ENCODE measurements at places on chromosomes 7 and 10. TPM values are rescaled to one million over a fixed set of nuclear protein-coding genes. Genes with fewer than 3 reads are reported as not detected.

The SLC18A2 gene
- 6.7 TPM for total RNA-seq

The SPDYE6 gene
- total RNA-seq = not detected

DNA sequence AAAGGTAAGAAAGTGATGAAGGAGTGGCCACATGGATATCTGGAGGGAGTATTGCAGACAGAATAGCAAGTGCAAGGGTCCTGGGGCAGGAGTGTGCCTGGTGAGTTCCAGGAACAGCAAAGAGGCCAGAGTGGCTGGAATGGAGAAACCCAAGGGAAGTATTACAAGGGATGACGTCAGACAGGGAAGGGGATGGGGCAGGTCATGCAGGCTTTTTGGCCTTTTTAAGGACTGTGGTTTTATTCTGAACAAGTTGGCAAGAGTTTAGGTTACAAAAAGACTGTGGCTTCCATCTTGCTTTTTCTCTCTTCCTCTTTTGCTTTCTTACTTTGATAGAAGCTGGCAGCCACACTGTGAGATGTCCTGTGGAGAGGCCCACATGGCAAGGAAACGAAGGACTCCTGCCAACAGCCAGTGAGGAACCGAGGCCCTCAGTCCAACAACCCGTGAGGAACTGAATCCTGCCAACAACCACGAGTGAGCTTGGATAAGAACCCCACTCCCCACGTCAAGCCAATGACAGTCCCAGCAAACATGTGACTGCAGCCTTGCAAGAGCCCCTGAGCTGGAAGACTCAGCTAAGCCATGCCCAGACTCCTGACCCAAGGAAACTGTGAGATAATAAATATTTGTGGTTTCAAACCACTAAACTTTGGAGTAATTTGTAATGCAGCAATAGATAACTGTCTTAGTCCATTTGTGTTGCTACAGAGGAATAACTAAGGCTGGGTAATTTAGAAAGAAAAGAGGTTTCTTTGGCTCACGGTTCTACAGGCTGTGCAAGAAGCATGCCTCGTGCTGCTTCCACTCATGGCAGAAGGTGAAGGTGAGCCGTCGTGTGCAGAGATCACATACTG is 19.8 kb upstream of the KDM7A start:
- DNase-seq = no peak

DNA sequence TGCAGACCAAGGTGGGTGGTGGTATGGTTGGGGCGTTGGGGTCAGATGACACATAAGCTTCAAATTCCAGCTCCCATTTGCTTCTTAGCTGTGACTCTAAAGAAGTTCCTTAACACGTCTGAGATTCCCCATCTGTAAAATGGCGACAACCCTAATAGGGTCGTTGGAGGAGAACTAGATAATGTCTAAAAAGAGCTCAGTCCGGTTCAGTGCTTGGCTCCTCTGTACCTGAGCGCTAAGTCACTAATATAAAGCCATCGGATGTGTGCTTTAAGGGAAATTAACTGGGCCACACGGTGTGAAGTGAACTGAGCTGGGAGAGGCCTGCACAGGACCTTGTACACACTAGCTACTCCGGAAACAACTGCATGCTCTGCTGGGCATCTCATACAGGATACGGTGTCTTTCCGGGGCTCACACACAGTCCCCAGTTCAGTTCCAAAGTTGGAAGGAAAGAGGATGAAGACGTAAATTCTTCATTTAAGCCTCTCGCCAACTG is 476 bp upstream of the ZFYVE27 start:
- DNase-seq = no peak

- DNase-seq = no peak
These were observed 77.5 kb upstream of the YAE1 start for GRCh38 chr7:39488467-39489393.

The TBX20 gene
- 0.26 TPM for total RNA-seq

GRCh38 chr7:156456032-156456431 is 184.5 kb upstream of the RNF32 start:
- no peak for DNase-seq

GRCh38 chr7:157405914-157406810 is 69.4 kb downstream of the DNAJB6 start:
- DNase-seq = no peak

- peak; percentile 78 for DNase-seq
These were observed 798 bp upstream of the AUTS2 start for GRCh38 chr7:69597278-69598076.

DNA sequence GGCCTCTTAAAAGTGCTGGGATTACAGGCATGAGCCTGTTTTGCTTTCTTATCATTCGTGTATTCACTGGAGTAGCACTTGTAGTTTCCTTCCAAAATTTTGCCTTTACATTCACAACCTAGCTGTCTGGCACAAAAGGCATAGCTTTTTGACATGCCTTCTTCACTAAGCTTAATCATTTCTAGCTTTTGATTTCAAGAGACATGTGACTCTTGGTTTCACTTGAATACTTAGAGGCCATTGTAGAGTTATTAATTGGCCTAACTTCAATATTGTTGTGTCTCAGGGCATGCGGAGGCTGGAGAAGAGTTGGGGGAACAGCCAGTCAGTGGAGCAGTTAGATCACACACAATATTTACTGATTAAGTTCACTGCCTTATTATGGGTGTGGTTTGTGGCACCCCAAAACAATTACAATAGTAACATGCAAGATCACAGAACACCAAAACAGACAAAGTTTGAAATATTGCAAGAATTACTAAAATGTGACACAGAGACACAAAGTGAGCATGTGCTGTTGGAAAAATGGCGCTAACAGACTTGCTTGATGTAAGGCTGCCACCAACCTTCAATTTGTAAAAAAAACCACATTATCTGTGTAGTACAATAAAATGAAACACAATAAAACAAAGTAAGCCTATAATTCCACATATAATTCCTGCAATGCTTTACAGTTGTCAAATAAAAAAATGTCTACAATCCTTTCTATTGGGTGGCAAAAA is 43.1 kb downstream of the BRAF start:
- no peak for DNase-seq

DNA sequence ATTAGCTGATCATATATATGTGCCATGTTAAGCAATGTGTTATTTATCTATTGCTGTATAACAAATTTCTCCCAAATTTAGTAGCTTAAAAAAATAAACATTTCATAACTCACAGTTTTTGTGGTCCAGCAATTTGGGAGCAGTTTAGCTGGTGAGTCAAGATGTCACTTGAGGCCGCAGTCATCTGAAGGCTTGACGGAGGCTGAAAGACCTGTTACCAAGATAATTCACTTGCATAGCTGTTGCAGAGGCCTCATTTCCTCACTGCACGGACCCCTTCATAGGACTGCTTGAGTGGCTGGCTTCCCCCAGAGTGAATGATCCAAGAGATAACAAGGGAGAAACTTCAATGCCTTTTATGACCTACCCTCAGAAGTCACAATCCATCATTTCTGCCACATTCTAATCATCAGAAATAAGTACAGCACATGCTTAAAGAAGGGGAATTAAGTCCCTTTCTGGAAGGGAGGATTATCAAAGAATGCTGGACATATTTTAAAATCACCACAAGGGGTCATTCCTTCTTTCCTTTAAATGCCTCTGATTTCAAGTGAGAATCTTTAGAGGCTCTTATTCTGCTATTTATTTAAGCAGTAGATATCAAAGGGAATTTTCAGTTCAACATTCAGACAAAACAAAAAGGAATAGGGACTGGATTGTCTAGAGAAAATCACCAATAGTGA is 10.5 kb upstream of the SRPK2 start:
- no peak for DNase-seq

The UTF1 gene
- 21.7 TPM for total RNA-seq

The ADCYAP1R1 gene
- 14.6 TPM for total RNA-seq

DNA sequence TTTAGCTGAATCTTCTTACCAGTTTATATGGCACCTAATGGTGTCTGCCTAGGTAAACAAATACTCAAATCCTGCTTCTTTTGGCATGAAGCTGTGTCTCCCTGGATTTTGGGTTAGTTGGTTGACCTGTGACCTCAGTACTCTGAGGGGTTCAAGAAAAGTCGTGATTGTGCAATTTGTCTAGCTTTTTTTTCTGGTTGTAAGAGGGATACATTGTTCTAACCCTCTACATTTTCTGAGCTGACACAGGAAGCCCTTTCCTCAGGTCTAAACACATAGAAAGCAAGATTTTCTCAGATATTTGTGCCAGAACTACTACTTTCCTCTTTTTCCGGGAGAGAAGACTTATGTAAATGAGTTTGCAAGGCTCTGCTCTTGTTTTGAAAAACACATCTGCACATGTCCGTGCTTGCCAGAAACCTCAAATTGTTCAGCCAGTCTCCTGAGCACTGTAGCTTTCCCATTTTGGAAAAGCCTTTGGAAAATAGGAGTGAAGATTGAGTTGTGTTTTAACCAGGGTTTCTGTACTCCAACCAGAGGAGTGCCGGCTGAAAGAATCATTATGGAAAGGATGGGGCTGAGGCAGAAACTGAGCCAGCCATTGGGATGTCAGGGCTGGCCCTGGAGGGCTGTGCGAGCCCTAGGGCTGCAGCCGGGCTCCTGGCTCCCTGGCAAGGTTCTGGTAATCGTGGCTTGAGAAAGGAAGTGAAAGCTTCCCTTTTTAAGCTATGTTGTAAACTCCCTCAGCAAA is 31.3 kb upstream of the CXCL12 start:
- no peak for DNase-seq

The BMPER gene
- total RNA-seq = 0.69 TPM

The ABCB1 gene
- 0.88 TPM for total RNA-seq

- DNase-seq = no peak
These were observed 19.5 kb downstream of the TSPAN33 start for GRCh38 chr7:129163875-129164544.

GRCh38 chr7:23531794-23532489 is at the start of gene TRA2A:
TSS of gene TRA2A (minus strand) at chr7:23531981. CDS start at chr7:23531824, 157 bp downstream.
- peak; percentile 86 for DNase-seq

The TMEM140 gene
- not detected for total RNA-seq

DNA sequence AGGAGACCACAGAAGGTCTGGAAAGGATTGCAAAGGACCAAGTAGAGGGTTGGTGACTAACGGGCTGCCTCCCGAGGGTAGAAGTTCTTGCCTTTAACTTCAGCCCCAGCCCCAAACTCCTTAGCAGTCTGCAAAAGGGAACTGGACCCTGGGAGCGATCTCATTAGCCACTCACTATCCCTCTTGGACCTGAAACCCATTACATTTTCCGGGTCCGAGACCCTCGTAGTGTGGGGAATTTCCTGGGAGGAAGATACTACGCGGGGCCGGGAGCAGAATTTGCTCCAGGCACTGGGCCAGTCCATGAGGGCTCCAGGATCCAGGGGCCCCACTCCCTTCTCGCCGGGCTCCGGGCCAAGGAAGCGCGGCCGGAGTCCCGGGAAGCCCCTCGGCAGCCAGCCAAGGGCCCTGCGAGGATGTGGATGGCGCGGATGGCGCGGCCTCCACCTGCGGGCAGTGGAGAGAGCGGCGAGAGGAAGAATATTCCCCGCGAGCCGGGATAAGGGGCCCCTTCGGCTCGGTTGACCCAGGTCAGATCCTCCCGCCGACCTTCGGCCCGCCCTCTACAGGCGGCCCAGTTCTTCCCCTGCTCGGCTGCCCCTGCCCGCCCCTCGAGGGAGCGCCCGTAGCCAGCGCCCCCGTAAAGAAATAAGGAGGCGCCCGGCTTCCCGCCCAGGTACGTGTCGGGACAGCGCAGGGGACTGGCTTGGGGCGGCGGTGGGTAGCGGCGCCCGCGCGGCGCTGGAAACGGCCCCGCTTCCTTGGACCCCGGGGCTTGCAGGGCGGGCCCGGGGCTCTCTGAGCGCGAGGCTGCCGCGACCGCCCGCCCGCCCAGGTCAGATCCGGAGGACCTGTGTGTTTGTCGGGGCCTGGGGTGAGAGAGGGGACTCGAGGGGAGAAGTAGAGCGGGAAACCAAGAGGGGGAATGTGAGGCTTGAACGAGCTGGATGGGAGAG is at the start of gene MYO3A:
TSS of gene MYO3A (plus strand) at position 577 of the 956 bp plus-strand sequence. CDS start 17,882 bp downstream, outside the sequence.
- DNase-seq = no peak

The RPEL1 gene
- not detected for total RNA-seq

DNA sequence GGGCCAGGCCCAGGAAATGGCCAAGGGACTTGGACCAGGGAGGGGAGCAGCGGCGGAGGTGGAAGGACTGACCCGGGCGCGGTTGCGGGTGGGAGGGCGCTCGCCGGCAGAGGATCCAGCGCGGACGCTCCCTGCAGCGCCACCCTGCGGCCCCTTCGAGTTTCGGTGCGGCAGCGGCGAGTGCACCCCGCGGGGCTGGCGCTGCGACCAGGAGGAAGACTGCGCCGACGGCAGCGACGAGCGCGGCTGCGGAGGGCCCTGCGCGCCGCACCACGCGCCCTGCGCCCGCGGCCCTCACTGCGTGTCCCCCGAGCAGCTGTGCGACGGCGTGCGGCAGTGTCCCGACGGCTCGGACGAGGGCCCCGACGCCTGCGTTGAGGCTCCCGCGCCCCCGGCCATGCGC is 16.8 kb upstream of the ZNF467 start:
- peak; percentile 90 for DNase-seq

- peak; percentile 73 for DNase-seq
These were observed 60.0 kb upstream of the STEAP1B start for GRCh38 chr7:22559829-22560489.

DNA sequence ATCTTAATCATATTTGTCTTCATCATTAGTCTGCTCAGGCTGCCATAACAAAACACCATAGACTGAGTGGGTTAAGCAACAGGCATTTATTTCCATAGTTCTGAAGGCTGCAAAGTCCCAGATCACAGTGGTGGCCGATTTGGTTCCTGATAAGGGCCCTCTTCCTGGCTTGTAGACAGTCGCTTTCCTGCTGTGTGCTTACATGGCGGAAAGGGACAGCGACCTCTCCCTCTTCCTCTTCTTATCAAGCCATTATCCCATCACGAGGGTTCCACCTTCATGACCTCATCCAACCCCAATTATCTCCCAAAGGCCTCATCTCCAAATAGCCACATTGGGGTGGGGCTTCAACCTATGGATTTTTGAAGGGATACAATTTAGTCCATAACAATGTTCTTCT is 84.0 kb downstream of the LYZL1 start:
- DNase-seq = no peak

DNA sequence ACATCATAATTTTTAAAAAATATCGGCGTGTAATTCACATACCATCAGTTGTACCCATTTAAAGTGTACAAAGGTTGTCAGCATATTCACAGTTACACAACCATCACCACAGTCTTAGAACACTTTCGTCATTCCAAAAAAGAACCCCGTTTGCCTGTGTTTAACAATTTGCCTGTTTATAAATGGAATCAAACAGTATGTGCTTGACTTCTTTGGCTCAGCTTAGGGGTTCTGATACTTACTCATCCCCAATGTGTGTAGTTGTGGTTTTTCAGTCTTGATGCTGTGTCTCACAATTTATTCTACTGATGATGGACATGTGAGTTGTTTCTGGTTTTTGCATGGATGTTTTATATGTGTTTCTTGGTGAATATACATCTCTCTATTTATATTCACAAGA is 50.0 kb downstream of the PRPF18 start:
- DNase-seq = no peak

DNA sequence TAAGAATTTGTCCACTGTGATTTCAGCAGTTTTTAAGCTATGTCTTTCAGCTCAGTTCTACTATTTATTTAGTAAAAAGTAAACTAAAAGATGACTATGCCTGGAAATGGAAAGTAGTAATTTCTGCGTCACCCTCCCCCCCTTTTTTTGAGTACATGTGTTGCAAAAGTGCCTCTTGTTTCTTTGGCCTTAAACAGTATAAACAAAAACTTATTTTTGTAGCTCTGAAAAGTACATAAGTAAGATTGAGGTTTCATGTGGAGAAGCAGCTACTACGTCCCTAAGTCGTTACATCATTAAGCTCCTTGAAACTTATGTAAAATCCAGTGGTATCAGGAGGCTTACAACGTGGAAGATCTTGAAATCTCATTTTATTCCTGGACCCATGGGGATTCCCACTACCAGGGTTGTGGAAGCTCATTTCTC is 46.3 kb upstream of the HBP1 start:
- DNase-seq = no peak

GRCh38 chr10:62025901-62026879 is 124.7 kb downstream of the ARID5B start:
- no peak for DNase-seq

The MNX1 gene
- 0.39 TPM for total RNA-seq

The CCDC172 gene
- total RNA-seq = 3.6 TPM

- no peak for DNase-seq
These were observed 144.3 kb downstream of the ADAM12 start for GRCh38 chr10:126243971-126244370.
